ENCODE measurements at places on chromosomes 12 and 14.

GRCh38 chr12:105907982-105908381 is 230.8 kb downstream of the NUAK1 start:
- no peak for DNase-seq

- DNase-seq: no peak
Observed at GRCh38 chr12:28040246-28040645, 67.7 kb upstream of the PTHLH start.

- DNase-seq: no peak
Observed at GRCh38 chr12:112191840-112192321, 66.5 kb downstream of the TRAFD1 start.

DNA sequence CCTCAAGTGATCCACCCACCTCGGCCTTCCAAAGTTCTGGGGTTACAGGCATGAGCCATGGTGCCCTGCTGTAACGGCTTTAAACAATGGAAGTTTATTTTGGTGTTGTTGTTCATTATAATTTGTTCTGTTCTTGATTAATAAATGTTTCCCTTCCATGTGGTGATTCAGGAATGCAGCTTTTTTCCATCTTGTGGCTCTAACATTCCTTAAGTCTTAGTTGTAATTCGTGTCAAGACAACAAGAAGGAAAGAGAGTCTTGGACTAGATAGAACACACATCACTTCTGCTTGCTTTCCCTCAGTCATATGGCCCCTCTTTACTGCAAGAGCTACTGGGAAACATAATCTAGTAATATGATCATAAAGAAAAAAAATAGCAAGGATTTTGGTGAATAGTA is 211.6 kb downstream of the SLC6A15 start:
- DNase-seq: no peak

DNA sequence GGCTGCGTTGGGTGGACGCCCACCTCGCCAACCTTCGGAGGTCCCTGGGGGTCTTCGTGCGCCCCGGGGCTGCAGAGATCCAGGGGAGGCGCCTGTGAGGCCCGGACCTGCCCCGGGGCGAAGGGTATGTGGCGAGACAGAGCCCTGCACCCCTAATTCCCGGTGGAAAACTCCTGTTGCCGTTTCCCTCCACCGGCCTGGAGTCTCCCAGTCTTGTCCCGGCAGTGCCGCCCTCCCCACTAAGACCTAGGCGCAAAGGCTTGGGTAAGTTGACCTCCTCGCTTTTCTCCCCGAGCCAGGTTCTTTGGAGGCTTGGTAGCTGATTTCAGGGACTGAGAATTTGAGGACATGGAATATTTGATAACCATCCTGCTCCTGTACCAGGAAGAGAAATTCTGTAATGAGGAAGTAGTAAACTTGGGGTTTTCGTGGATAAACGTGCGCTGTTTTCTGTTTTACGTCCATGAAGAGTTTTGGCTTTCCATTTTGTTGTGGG is 530 bp downstream of the APAF1 start:
- DNase-seq: peak; percentile 52

- peak; percentile 91 for DNase-seq
Observed at GRCh38 chr12:120252071-120252906, 13.2 kb downstream of the PXN start.

- peak; percentile 8 for DNase-seq
Observed at GRCh38 chr12:49489720-49490119, 49.1 kb upstream of the KCNH3 start.

DNA sequence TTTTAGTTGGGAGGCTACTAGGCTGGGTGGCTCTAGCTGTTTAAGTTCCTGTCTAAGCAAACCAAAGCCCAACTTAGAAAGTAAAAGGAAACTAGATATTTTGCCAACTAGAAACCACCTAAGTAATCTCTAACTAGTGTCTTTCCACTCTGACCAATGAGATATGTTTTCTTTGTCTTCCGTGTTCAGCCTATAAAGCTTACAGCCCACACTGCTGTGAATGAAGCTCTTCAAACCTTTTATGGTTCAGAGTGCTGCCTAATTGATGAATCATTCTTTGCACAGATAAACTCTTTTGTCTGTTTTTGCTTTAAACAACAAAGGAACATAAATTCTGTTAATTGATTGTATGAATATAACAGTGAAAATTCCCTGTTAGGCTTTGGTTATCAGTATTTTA is 66.1 kb downstream of the FUT8 start:
- peak; percentile 31 for DNase-seq

DNA sequence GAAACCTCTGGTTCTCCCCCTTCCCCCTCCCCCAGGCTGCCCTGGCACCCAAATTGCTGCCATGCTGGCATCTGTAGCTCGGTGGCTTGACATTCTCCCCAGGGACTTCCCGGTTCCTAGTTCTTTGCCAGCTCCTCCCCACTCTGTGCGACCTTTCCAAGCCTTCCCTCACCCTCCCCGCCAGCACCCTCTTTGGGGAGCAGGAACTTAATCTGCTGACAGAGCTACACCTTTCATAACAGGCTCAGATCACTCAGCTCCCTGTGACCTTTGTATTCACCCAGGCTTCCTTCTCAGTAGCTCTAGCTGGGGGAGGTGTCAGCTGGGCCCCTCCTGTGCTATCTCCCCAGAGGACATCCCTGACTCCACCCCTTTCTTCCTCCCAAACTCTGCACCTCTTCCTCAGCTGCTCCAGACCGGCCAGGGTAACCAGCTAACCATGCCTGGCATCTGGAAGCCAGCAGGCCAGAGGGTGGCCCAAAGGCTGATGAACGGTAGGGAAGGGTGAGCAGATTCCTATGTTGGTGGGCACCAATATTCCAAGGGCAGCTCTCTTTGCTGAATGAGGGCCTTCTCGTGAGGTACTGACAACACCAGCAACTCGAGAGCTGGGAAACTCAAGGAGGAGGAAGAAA is 1.8 kb upstream of the COX14 start:
- DNase-seq: peak; percentile 32

DNA sequence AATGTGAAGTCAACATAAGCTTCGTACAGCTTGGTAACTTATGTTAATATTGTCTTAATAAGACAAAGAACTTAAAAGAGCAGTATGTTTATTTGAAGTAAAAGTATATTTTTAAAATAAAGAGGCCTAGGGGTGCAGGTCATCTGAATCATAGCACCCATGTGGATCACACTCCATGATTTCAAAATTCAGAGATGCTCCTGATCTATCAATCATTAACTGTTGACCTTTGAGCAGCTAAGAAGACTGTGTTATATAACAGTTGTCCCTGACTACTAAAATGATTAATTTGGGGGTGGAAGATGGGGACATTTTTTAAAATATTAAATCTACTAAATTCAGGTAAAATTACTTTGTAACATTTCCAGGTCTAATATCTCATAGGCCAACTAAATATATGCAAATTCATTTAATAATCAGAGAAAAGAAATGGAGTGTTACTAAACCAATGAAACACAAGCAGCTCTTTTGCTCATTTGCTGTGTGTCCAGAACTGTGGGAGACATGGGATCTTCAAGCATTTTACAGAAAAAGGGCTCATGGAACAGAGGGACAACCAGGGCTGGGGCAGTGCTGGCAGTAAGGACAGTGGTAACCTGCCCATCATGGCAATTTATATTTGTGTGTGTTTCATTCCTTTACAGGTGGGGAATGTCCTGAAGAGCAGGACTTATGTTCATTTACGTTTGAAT is 120.7 kb upstream of the PCED1B start:
- no peak for DNase-seq

GRCh38 chr12:108750526-108750925 is 19.2 kb upstream of the CORO1C start:
- DNase-seq: no peak

- peak; percentile 91 for DNase-seq
Observed at GRCh38 chr12:124632519-124632984, 65.1 kb upstream of the NCOR2 start.

- no peak for DNase-seq
Observed at GRCh38 chr12:69901221-69901905, 76.3 kb downstream of the MYRFL start.

GRCh38 chr14:96405677-96406076 is 13.7 kb downstream of the AK7 start:
- no peak for DNase-seq

DNA sequence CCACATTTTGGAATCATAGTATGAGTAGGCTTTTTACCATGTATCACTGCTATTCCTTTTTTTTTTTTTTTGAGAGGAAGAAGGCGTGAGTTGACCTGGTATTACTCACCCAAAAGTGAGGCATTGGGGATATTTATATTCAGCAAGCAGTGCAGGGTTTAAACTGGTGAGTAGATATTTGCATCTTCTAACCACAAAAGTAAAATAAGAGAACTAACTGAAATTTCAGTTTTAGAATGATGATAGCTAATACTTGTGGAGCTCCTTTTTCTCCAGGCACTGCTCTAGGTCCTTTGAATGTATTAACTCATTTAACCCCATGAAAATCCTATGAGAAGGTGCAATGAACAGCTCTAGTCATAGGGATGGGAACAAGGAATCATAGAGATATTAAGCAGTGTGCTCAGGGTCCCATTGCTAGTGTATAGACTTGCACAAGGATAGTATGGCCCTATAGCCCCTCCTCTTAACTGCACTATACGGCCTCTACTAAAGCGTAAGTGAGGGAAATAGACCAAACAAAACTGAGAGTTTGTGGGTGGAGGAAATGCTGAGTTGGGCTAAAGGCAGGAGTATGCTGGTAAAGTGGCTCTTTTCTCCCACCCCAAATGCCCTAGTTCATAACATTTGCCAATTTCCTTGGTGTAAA is 104.3 kb upstream of the MAX start:
- DNase-seq: peak; percentile 49

GRCh38 chr14:26926585-26926984 is 328.8 kb upstream of the NOVA1 start:
- DNase-seq: no peak

DNA sequence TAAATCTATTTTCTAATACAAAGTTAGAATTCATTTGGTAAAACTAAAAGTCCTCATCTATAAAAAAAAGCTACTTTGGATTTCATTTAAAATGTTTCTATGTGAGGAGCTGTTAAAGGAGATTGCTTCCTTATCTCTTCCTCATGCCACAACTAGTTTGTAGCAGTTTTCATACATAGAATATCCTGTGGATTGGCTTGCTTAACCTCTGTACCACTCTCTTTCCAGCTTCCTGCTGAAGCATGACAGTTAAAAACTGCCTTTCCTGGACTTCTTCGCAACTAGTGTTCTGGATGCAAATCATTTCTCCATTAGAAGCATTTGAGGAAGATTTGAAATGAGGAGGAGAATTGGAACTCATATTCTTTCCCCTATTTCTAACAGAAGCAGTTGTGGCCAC is 49.6 kb downstream of the ST8SIA1 start:
- peak; percentile 32 for DNase-seq

GRCh38 chr12:47145188-47145587 is 65.4 kb upstream of the AMIGO2 start:
- no peak for DNase-seq

GRCh38 chr12:25119020-25119419 is 75.9 kb downstream of the DNAI7 start:
- peak; percentile 13 for DNase-seq

DNA sequence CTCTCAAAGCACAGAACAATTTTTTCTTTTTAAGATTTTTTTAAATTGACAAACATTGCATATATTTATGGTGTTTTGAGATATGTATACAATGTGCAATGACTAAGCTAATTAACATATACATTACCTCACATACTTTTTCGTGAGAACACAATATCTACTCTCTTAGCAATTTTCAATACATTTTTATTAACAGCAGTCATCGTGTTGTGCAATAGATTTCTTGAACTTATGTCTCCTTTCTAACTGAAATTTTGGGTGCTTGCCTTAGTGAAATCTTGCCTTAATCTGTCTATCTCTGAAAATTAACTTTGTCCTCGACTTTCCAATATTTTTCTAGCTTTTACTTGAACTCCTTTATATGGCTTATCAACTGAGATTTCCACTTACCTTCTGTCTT is 6.8 kb downstream of the OR10A7 start:
- DNase-seq: no peak

DNA sequence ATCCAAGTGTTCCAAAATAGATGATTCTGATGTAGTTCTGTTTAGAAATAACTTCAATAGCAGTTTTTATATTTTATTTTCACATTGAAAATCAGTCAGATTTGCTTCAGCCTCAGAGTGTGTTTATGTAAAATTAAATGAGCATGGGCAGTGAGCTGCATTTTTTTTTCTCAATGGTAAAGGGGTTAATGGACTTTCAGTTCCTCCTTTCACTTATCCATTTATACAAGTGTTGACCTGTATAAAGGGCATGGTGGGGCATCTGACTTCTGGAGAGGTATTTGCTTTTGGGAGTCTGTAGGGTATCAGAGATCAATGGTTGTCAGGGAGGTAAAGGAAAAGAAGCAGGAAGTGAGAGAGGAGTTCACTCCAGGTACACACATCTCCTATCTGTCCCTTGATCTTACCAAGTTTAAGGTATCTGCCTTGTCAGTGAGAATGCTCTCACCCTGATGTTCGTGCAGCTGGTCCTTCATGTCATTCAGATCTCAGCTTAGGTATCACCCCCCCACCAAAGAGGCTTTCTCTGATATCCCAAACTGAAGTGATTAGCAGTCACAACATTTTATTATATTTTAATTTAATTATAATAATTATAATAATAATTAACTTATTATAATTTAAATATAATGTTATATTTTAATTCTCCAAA is 181.6 kb upstream of the LMNTD1 start:
- DNase-seq: no peak

- no peak for DNase-seq
Observed at GRCh38 chr14:57066463-57066862, 202.2 kb downstream of the EXOC5 start.

- no peak for DNase-seq
Observed at GRCh38 chr12:77953528-77954205, 123.0 kb downstream of the NAV3 start.

GRCh38 chr14:101249676-101250036 is 311.6 kb upstream of the DIO3 start:
- DNase-seq: no peak

DNA sequence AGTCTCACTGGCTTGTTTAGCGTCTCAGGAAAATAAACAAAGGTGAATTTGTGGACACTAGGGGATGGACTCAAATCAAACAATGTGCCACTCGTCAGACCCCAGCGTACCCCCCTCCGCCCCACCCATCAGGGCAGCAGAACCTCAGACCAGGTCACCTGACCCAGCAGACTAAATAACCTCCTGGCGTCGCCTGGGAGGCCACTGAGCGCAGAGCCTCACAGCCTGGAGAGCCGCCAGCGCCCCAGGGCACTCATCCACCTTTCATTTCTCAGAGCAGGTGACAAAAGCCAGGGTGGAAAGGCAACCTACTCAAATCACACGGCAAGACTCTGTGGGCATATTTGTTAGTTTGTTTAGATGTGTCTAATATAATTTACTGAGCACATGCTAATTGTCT is 100.9 kb downstream of the DICER1 start:
- DNase-seq: no peak

DNA sequence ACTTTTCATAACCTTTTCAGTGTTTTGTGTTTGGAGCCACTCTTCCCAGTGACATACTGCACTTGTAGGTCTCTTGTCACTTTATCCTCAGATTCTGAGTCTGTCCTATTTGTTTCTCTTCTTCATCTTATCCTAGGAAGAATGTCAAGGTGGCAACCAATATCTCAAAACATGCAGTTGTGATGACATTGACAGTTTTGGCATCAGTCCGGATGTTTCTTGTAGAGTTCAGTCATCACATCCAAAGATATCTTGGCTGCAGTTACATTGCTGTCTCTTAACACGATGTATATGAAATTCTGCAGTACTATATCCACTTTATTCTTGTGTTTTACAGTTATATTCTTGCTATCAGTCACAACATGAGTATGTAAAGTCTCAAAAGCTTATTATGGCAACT is 6.4 kb downstream of the ADIPOR2 start:
- DNase-seq: no peak
